ENCODE measurements at places on chromosomes 4 and X. TPM values are rescaled to one million over a fixed set of nuclear protein-coding genes. Genes with fewer than 3 reads are reported as not detected.

Gene ABCG2
- 11.9 TPM for total RNA-seq

Gene RHOH
- total RNA-seq: not detected

DNA sequence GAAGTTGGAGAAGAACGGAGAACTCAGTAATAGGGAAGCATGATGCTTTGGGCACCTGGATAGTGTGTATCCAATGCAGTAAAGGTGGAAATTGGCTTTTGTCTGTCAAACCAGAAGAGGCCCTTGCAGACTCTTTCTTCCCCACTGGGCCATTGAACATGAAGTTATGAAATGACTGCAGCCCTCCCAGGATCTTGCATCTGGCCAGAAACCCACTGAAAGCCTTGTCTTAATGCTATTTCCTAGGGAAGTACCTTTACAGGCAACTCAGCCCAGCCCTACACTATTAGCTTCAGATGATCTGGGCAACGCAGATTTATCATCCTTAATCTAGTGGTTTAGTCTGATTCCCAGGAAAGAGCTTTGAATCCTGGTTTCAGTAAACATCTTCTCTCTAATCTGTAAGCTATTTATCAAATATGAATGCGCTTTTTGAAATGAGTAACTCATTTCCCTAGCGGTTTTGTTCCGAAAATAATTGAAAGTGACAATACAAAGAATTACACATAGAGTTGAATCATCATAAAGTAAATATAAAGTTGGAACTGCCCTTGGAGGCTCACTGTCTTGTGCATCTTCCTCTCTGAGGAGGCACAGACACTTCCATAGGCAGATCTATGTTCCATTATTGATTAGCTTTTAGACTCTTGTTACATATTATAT is 464.1 kb downstream of the IDS start:
- DNase-seq: no peak

DNA sequence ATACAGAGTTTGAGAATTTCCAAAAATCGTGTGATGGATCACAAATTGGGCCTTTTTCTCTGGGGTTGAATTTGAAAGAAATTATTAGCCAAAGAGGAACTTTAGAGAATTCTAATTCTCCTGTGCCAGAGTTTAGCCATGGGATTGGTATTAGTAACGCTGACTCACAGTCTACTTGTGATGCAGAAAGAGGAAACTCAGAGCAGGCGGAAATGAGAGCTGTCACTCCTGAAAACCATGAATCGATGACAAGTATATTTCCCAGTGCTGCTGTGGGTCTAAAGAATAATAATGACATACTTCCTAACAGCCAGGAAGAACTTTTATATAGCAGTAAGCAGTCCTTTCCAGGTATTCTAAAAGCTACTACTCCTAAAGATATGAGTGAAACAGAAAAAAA is 64.9 kb downstream of the N4BP2 start:
- DNase-seq: peak; percentile 85

DNA sequence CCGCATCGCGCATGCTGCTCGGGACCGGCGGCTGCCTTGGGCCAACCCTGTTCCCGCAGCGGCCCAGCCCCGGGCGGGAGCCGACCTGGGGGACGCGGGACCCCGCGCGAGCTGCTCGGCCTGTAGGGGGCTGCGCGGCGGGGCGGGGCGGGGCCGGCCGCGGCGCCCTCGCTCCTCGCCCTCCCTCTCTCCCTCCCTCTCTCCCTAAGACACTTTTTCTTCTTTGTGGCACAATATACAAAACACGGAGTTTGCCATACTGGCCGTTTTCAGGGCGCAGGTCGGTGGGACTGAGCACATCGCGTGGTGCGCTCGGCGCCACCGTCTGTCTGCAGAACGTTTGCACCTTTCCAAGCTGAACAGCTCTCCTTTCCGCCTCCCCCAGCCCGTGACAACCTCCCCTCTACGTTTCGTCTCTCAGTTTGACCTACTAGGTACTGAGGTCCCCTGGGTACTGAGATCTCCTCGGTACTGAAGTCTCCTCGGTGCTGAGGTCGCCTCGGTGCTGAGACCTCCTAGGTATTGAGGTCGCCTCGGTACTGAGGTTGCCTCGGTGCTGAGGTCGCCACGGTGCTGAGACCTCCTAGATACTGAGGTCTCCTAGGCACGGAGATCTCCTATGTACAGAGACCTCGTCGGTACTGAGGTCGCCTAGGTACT is 261.1 kb upstream of the PLCXD1 start:
- no peak for DNase-seq

GRCh38 chr4:139574641-139575040 is 18.6 kb upstream of the SETD7 start:
- no peak for DNase-seq

Measured in M059J (cell line).